ENCODE measurements at places on chromosomes 13 and 19.
A peak's percentile ranks its signal among the peaks of the same experiment; 100 is the strongest.

DNA sequence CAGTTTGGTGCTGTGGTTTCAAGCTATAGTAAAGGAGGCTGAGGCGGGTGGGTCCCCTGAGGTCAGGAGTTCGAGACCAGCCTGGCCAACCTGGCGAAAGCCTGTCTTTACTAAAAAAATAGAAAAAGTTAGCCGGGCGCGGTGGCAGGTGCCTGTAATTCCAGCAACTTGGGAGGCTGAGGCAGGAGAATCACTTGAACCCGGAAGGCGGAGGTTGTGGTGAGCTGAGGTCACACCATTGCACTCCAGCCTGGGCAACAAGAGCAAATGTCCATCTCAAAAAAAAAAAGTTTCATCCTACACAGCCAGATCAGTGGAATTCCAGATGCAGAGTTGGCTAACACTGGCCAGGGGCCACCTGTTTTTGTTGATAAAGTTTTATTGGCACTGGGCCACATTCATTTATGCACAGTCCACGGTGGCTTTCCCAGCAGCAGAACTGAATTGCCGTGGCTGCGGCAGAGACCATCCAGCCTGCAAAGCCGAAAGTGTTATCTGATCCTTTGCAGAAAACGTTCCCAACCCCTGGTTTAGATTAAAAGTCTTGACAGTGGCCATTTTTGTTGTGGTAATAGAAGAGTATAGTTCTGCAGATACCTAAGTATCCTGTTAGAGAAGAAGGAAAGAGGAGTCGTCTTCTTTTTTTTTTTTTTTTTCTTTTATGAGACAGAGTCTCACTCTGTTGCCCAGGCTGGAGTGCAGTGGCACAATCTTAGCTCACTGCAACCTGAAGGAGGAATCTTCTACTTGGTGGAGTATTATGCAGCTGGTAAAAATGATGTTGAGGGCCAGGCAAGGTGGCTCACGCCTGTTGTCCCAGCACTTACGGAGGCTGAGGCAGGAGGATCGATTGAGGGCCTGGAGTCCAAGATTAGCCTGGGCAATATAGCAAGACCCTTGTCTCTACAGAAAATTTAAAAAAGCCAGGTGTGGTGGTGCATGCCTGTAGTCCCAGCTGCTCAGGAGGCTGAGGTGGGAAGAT lies 8.7 kb downstream of the NCLN start:
- DNase-seq = no peak

GRCh38 chr13:74073274-74073673 lies 60.9 kb downstream of the KLF12 start:
- DNase-seq = peak; percentile 58

GRCh38 chr13:37443538-37443937 lies 155.0 kb downstream of the POSTN start:
- no peak for DNase-seq

DNA sequence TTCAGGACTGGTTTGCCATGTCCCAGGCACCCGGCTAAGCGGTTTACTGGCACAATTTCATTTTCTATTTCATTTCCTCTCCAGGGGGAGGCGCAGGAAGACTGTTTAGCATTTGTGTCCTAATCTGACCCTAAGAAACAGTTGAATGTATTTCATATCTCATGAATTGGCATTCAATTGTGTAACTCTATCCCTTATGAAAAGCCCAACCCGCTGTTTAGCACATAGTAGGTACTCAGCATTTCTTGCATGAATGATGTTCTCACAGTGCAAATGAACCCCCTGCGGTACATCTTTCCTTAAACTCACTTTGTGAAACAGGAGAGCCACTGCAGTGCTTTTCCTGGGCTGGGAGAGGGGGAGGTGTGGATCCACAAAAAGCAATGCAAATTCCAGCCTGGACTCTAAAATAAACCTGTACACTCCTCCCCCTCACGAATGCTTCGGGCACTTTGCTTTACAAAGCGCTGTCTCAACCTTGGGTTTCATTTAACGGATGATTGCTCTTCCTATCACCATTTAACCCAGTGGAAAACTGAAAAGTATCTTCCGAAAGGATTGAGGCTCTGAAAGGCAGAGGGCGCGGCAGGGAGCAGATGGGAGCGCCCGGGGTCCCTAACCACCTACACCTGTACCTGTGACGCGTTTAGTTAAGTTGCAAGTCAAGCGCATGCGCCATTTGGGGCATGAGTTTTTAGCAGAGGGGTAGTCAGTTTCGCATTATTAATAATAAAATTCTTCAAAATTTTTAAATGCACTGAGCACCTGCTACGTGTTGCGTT lies 1.2 kb upstream of the EEF2 start:
- DNase-seq = peak; percentile 85

DNA sequence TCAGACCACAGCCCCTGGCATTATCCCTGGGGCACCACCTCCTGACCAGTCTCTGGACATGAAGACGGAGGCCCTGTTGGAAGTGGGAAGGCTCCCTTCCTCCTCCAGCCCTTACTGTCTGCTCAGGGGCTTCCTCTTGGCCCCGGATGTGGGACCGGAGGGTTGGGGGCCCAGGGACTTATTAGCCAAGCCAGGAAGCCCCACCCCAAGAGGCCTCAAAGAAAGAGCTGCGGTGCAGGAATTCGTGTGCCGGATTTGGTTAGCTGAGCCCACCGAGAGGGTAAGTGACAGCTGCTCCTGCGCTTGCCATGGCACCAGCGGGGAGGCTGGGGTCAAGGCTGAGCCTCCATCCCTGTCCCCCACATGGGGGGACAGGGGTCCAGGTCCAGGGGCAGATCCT lies at the start of gene RETN:
Gene RETN, plus strand, starts transcription at position 208 of the 400 bp plus-strand sequence. CDS start 278 bp downstream, outside the sequence.
- DNase-seq = no peak

DNA sequence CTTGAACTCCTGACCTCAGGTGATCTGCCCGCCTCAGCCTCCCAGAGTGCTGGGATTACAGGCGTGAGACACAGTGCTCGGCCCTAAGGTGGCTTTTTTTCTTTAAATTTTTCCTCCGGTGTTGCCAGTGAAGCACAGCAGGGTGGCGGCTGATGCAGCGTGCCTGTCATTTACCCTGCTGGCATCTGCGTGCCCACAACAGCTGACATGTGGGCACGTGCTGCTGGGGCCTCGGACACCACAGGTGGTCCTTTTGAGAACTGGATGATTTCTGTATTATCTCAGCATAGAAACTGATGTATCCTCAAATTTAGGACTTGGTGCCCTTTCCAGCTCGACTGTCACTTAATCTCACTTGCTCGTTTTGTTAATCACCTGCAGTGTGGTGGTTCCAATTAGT lies 31.2 kb upstream of the TEX29 start:
- peak; percentile 20 for DNase-seq

DNA sequence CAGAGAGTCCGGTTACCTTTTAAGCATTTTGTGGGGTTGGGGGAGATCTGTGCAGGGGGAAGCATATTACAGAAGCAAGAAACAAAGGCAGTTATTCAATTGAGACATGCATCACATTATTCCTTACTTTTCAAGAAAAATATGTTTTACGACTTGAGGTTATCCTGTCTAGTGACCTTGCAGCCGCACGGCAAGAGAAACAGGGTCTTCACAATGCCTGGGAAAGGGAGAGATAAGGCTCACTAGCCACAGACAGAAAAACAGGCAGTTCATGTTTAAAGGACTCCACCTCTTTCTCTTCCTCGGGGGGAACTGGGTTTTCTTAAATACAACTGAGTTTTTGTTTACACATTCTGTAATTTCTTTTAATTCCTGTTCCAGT lies 536 bp upstream of the NCR1 start:
- no peak for DNase-seq

GRCh38 chr19:48433337-48433736 lies 12.4 kb upstream of the GRWD1 start:
- no peak for DNase-seq

DNA sequence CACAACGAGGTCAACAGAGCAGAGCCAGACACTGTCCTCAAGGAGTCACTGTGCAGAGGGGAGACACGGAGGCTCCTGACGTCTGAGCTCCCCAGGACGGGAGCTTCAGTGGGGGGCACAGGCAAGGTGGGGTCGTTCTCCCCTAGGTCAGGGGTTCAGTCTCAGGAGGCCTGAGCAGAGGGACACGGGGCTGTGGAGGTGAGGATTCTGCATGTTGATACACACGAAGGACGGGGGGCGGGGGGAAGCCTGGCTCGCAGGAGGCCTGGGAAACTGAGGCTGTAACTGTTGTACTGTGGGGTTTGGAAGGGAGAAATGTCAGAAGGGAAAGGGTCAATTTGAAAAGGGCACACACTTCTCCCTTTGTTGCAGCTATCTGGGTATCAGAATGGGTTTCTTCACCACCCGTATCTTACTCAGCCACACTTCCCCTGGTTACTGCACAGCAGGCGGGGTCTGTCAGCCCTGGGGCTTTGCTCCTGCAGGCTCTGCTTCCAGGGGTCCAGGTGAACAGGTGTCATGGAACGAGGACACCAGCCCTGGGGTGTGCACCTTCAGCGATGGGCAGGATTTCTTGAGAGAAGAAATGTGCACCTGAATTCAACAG lies 748 bp upstream of the SIGLEC8 start:
- no peak for DNase-seq

DNA sequence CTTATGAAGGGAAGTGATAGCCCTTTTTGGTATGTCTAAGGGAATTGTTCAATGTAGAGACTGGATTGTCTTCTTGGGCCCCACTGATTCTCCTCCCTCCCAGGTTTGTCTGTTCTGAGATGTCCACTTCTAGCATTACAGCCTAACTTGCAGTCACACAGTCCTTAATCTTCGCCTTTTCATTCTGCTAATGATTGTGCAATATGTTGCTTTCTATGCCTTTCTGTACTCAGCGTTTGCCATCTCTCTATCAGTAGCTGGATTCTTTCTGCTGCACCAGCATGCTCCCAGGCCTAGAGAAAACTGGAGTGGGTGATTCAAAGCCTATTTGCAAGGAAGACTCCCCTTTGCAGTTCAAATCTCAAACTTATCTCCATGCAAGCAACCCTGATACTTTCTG lies 307.5 kb upstream of the DACH1 start:
- DNase-seq = no peak

- peak; percentile 33 for DNase-seq
Measured at GRCh38 chr19:11767633-11768133, 883 bp downstream of the ZNF441 start.
